ENCODE measurements at places on chromosomes 7 and 10. TPM values are rescaled to one million over a fixed set of nuclear protein-coding genes. Genes with fewer than 3 reads are reported as not detected.

- DNase-seq = no peak
Observed at GRCh38 chr10:44069573-44069972, 315.3 kb downstream of the CXCL12 start.

- DNase-seq = no peak
Observed at GRCh38 chr7:104973909-104974415, 40.0 kb upstream of the KMT2E start.

DNA sequence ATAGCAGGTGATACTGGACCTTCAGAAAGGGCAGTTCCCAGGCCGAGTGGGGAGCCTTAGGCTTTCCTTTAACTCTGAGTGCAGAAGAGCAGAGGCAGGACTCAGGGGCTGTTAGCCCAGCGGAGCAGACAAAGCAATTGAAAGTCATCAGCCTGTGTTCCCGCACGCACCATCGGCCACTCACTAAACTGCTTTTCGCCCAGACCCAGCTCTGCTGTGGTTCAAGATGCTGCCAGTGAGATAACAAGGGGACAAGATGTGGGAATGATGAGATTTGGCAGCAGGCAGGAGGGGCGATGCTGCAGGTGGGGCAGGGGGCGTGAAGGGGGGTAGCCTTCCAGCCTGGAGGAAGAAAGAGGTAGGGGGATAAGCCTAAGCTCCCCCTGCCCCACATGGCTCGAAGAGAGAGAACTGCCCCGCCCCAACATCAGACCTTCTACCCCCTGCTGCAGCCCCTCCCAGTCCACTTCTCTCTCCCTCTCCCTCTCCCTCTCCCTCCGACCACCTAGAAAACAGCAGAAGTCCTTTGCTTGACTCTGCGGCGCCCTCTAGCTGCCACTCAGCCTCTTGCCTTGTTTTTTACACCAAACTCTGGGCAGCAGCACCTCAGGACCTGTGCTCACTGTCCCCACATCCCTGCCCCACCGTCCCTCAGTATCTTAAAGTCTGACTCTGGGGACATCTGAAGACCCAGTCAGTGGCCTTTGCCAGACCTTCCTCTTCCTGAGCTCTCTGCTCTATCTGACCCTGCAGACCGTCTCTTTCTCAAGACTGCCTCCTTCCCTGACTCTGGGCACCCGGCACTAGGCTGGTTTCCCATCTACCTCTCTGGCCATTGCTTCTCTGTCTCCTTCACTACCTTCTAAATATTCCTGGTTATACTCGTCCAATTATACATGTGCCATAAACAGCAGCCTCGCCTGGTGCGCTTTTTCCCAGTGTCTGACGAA lies 110.5 kb downstream of the C10orf105 start:
- peak; percentile 73 for DNase-seq

DNA sequence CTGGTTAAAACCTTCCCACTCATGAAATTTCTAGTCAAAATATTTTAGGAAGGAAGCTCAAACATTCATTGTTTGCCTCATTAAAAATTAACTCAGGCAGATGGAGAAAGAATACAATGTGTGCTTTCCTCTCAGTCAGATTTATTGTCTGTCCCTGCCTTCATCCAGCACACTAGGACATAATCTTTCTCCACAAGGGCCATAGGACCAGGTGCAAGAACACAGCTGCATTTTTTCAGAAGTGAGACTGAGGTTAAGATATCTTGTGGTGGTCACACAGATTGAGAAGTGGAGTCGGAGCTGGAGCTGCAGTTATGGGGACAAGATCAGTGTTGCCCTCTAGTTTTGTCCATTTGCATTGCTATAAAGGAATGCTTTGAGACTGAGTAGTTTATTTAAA lies 666.3 kb downstream of the CCSER2 start:
- DNase-seq = no peak

Gene CALHM3
- total RNA-seq = 1.3 TPM

Data from progenitor cell of endocrine pancreas (in vitro differentiated cells).